Heart left ventricle (tissue), 16 donors: ENCODE measurements at places on chromosomes 3 and 15.

DNA sequence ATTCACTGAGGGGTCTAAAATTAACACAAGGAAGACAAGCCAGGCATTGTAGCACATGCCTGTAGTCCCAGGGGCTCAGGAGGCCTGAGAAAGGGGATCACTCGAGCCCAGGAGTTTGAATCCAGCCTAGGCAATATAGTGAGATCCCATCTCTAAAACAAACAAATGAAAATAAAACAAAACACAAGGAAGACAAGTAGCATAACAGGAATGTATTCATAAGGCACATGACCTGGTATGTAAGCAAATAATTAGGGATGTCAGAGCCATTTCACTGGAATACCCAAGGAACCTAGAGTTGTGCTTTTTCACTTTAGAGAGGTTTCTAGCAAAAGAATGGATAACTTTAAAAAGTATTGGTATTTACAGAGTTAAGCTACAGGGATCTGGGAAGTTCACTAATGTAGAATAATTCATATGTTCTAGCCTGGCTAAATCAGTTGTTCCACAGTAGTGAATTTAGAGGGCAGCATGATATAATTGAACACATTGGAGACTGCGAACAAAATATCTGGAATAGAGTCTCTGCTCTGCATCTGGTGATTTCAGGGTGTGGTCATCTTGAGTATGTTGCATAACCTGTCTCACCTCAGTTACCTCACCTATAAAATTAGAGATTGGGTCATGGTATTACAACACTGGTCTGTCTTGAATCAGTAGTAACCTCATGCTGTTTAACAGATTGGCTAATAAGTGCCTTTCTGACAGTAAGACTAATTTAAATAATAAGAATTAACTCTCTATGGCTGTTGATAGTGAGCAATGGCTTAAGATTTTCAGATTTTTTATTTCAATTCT lies 9.3 kb downstream of the GRAMD1C start:
- DNase-seq, result no peak

DNA sequence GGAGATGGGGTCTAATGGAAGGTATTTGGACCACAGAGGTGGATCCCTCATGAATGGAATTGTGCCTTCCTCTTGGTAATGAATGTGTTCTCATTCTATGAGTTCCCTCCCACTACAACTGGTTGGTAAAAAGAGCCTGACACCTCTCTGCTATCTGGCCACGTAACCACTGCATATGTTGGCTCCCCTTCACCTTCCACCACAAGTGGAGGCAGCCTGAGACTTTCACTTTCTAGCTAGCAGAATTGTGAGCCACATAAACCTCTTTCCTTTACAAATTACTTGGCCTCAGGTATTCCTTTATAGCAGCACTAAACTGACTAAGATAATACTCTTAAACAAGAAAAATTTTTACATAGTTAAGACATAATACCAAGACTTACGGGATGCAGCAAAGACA lies 155.3 kb downstream of the NR1I2 start:
- DNase-seq, result no peak

GRCh38 chr3:65126527-65127410 lies 439.0 kb upstream of the ADAMTS9 start:
- DNase-seq, result no peak

GRCh38 chr3:168939651-168940238 lies 723.8 kb downstream of the MECOM start:
- DNase-seq, result no peak

- no peak for DNase-seq
Measured at GRCh38 chr15:42032376-42033213, 11.8 kb upstream of the PLA2G4E start.

DNA sequence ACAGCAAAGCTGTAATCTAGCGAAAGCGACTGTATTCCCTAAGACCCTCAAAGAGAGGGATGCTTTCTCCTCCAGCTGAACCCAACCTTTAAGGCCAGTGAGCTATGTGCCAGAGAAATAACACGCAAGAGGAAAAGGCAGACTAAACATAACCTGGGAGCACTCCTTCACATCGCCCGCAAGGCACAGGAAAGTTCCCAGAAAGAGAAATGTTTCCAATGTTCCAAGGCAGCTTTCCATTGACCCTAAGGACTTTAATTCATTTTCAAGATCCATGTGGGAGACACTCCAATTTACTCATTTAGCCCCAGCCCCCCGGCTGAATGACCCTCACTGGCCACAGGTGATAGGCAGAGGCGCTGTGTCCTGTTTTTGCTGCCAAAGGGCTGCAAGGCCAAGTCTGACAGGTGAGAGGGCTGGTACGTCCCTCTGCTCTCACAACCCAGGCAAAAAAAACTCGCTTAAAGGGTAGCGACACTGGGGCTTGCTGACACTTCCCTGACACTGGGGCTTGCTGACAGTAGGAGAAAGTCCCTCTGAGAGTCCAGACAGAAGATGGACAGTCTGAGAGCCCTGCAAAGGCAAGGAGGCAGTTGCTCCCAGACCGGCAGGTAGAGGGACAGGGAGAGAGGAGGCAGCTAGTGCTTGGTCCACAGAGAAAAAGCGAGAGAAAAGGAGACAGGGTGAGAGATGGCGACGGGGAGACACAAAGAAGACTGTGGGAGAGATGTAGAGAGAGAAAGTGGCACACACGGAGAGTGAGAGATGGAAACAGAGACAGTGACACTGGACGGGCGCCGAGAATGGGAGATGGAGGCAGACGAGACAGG lies 702 bp downstream of the ARHGEF3 start:
- DNase-seq, result no peak

DNA sequence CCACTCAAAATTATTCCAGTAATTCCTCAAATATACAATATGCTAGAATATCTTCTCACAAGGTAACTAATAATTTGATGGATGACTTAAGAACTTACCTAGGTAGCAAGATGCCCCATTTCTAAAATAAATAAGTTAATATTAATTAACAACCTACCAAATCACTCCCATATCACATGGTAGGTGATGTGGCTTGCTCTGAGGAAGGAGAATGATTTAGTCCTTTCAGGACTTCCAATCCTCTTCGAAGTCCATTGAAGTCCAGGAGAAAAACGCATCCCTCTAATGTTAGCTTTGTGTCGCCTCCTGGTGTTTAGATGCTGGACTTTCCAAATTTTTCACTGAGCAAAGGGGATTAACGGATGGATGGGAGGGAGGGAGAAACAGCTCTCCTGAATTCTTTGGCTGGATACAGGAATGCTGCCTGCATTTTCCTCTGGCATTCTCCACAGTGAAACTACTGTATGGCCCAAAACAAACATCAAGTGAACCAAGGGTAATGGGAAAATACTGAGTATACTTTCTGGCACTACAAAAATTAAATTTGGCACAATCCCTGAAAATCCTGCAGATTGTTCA lies 58.6 kb downstream of the PRICKLE2 start:
- no peak for DNase-seq

DNA sequence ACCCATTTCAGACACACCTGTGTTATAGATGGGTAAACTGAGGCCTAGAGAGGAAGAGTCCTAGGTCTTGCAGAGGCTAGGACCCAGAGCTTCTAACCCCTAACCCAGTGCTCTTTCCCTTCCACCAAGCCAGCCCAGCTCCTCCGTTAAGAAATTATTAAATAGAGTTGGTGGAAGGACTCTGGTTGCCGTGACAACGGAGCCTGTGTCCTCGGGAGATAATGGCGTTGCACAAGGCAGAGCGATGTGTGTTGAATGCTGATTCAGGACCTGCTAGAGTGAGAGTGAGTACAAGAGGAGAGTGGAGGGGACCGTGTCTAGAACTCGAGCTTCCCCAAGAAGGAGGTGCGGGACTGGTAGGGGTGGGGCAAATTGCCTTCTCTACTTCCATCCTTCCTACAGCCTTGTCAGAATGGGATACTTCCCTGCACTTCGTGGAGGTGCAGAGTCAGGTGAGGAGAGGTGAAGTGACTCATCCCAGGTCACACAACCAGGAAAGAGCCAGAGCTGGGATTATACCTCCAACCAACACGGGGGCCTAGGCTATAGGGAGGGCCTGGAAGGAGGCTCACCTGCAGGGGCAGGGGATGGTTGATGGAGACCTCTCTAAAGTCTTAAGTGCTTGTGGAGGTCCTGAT lies 8.6 kb downstream of the SLC6A1 start:
- no peak for DNase-seq

- DNase-seq, result no peak
Measured at GRCh38 chr3:96755519-96755918, 58.9 kb upstream of the EPHA6 start.

- no peak for DNase-seq
Measured at GRCh38 chr3:11136830-11137626, 17.3 kb upstream of the HRH1 start.

DNA sequence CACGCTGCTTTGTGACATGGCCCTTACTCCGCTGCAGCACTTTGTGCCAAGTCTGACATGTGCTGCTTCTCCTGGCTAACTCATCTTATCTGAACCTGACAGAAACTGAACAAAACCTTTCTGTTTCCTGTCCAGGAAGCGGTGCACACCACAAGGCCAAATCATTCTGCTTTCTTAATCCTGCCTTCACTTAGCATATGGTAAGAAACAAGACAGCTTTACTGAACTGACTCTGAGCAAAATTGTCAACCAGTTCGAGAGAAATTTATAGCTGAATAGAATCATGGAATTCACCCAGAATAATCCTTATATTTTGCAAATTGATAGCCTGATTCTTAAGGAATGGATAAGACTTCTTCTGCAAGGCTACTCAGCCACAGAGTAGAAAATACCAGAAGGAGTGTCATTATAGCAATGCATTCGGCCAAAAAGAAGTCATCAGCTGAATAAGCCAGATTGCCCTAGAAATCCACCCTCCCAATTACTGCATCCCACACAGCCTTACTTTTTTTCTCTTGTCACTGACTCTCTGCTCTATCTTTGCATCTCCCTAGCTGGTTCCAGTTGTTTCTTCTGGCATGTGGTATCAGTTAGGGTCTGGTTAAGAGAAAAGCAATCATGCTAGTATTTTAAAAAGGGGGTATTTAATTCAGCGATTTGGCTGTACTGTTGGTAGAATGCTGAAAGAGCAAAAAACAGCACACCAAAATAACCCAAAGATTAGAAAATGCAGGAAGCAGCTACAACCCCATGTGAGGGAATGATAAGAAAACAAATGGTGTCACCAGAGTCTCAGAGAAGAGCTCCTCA lies 41.6 kb upstream of the STRIT1 start:
- DNase-seq, result no peak

- no peak for DNase-seq
Measured at GRCh38 chr3:52787246-52787645, 7.3 kb upstream of the ITIH3 start.

DNA sequence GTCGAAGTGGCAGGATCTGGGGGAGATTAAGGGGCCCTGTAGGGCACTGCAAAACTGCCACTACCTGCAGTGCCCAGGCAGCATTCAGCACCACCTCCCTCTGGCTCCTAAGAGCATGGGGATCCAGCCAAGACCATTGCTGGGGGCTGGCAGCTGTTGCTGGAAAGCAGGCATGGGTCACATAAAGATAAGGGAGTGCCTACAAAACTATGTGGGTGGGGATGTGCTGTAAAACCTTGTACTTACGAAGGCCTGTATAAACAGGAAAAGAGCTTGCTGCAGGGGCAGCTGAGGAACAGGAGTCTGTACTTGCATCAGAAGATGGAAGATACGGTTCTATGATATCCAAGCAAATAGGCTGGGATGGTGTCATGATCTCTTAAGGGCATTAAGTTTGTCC lies 27.1 kb downstream of the IL20RB start:
- DNase-seq, result peak; percentile 27

DNA sequence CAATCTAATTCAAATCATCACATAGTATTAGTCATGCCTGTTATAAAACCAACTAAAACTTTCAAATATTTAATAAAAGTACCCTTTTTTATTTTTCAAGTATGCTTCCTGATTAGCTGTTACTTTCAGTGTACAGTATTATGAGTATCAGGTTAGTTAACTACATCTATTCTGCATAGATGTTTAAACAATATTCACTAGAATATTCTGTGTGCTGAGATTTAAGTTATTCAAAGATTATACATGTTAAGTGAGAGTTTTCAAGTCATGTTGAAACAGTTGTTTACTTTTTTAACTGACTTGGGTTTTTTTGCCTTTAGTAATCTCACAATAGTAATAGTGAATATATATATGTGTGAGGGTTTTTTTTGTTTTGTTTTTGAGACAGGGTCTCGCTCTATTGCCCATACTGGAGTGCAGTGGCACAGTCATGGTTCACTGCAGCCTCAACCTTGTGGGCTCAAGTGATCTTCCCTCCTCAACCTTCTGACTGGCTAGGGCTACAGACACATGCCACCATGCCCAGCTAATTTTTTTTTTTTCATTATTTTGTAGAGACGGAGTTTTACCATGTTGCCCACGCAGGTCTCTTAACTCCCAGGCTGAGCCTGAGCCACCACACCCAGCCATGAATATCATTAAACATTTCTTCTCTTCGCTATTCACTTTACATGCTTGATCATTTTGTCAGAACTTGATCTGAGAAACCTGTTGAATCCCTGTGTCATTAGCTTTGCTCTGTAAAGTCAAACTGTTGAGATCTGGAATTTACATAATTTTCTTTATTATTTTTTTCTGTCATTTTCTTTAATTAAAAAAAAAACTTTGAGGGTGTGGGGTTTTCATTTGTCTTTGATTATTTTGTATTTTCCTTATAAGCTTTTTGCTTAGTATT lies 286.2 kb upstream of the UBE2E1 start:
- no peak for DNase-seq

DNA sequence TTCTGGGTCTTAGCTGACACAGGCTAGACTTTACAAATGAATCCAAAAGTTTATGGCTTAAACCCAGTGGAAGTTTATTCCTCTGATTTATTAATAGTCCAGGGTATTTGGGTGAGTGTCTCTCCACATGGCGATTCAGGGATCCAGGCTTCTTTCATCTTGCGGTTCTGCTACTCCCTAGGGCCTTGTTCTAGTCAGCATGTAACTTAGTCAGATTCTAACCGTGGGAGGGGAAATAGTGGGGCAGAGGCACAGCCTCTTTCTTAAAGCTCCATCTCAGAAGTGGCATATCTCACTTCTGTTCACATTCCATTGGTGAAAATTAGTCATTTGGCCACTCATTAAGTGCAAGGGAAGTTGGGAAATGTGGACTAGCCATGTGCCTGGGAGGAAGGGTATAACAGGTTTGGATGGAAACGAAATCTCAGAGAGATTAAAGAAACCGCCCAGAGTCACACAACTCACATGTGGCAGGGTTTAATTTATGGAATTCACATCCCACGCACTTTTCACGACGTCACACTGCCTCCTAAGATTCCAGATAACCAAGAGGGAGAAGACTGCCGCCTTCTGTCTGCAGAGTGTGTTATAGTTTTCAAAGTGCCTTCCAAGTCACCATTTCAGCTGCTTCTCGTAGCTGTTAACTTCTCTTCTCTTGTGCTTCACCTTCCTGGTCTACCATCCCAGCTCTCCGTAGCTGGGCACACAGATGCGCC lies 11.4 kb upstream of the RASGRF1 start:
- no peak for DNase-seq
